Hematopoietic multipotent progenitor cell treated with erythropoietin and hydrocortisone succinate and interleukin-3 and kit ligand, for 6 days (in vitro differentiated cells): ENCODE measurements at places on chromosomes 7 and 10.
A peak's percentile ranks its signal among the peaks of the same experiment; 100 is the strongest.

DNA sequence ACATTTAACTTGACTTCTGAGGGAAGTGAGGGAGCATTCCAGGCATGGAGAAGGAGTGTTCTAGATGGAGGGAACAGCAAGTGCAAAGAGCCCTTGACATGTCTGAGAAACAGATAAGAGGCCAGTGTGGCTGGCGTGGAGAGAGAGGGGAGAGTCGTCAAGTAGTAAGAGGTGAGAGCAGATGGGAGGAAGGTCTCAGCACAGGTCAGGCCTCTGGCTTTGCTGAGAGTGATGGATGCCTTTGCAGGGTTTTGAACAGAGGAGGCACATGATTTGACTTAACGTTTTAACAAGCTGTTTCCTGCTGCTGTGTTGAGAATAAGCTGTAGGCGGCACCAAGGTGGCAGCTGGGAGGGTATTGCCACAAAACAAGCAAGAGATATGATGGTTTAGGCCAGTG, 97.2 kb downstream of the KAT6B start:
- DNase-seq, result peak; percentile 27

DNA sequence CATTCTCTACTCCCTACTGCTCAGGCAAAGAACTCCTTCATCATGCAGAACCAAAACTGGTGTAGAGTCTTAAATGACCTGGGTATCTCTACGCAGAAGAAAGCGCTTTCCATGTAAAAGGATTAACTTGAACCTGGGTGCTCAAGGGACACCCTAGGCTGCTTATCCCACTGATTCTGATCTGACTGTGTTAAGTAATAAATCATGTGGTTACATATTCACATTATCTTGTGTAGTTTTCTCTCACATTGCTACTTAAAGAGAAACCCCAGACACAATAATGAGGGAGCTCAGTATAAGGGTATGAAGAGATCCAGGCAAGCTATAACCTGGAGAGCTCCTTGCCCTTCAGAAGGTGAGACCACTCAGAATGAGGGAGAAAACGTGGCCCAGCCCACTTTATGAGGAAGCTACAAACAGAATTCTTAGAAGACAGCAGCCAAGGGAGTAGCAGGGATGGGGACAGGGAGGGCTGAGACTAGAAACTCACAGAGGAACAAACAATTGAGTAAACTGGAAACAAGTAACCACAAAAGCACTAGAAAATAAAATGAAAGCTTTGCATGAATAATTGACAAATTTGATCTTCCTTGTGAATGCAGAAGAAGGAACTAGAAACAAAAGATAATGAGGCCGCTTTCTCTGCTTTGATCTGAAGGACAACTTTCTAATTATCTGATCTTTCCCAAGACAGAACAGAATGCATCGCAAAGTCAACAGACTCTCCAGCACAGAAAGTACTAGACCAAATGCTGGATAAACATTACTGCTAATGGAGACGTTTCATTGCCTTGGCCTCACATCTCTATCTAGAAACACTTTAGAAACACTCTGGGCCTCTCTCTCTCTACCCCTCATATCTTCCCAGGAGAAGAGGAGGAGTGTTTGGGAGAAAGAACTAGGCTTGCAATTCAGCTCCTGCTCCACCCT, 76.1 kb downstream of the LRRC17 start:
- peak; percentile 35 for DNase-seq

DNA sequence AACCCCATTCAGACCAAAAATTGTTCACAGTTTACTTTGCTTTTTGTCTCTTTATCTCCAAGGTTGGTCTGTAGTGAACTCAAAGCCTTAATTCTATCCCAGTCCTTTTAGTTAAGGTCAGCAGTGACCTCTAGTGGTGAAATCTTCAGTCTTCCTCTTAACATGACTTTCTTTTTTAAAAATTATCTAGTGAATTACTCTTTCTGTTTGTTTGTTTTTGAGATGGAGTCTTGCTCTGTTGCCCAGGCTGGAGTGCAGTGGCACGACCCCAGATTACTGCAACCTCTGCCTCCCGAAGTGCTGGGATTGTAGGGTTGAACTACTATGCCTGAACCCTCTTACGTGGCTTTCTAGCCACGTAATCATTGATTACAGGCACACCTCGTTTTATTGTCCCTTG, 25.0 kb downstream of the ZNF487 start:
- peak; percentile 97 for DNase-seq

DNA sequence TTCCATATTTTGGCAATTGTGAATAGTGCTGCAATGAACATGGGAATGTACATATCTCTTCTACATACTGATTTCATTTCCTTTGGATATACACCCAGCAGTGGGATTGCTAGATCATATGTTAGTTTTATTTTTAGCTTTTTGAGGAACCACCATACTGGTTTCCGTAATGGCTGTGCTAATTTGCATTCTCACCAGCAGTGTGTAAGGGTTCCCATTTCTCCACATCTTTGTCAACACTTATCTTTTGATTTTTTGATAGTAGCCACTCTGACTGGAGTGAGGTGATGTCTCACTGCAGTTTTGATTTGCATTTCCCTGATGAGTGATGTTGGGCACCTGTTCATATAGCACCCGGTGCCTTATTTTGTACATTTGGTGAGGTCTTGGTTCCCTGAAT, 519.6 kb downstream of the REEP3 start:
- DNase-seq, result no peak

DNA sequence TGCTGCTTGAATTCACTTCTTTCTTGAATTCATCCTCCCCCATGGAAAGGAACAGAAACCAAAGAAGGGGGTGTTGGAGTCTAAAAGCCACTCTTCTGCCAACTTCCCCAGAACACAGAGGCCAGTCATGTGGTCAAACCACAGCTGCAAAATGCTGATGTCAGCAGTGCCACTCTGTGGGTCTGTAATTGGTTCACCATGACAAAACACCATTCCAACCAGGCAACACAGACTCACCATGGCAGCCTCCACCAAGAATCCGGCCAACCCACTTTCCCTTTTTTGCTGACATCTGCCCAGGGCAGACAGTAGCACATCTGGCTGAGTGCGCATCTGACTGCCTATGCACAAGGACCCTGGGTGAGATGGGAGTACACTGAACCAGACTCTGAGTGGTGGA, 16.8 kb downstream of the OSBPL3 start:
- DNase-seq, result peak; percentile 84

DNA sequence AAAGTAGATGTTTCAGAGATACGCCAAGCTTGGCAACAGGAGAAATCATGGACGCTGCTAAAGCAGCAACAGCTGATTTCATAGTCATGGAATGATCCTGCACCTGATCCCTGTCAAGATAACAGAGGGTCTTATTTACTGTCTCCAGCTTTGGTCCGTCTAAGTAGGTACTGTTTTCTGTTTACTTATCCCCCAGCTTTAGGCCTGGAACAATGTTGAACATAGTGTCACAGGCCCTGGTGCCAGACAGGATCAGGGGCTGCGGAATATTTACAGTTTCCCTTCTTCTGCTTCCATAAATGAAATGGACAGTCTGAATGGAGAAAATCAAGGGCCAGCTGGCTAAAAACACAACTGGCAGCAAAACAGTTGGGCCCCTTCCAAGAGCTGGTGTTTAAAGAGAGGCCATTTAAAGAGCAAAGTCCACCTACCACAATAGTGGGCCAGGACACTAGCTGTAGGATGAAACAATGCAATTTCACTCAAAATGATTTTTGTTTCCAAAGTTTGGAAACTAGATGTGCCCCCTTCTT, 2.9 kb downstream of the GPR37 start:
- DNase-seq, result no peak

- no peak for DNase-seq
Observed at GRCh38 chr7:30167901-30168300, 33.1 kb downstream of the MTURN start.

GRCh38 chr10:89644967-89645741, at the start of gene PANK1:
PANK1 (minus strand) TSS chr10:89645242; CDS start chr10:89644891, 351 bp downstream.
- DNase-seq, result peak; percentile 80

DNA sequence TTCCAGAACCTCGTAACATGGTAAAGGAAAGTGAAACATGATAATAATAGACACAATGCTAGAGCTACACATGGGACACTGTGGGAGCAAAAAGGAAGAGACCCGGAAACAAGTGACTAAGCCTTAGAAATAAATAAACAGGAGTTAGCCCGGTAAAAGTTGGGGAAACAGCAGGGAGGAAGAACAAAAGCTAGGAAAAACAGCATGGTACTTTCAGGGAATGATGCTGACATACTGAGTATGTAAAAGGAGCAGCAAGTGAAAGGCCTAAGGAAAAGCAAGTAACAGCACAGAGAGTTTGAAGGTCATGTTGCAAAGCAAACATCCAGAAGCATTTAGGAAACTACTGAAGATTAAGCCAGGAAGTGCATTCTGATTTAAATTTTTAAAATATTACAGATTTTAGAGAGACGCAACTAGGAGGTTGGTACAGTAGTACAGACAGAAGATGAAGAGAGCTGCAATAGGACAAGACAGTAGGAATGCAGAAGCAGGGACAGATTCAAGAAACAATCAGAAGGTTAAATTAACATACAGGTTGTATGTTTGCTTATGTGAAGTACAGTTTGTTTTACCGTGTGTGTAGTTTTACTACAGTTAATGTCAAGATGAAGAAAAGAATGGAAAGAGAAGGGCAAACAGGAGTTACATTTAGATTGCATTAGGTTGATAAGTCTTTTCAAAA, 63.7 kb downstream of the ARHGAP12 start:
- no peak for DNase-seq

DNA sequence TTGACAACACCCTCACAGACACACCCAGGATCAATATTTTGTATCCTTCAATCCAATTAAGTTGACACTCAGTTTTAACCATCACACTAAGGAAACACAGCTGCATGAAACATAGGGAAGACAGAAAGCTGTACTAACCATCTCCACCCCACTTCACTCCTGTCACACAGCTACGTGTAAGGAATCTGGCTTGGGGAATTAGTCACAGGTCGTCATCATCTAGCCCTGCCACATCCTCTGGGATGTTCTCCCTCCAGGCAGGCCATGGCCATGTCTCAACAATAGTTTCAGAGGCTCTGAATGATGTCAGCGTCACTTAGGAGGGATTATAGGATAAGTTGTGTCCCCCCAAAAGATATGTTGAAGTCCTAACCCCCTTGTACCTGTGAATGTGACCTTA, 10.8 kb upstream of the SEMA3C start:
- no peak for DNase-seq

GRCh38 chr7:104901240-104901619, 112.8 kb upstream of the KMT2E start:
- no peak for DNase-seq

- DNase-seq, result peak; percentile 49
Observed at GRCh38 chr7:132049462-132050304, 493.3 kb upstream of the PODXL start.

DNA sequence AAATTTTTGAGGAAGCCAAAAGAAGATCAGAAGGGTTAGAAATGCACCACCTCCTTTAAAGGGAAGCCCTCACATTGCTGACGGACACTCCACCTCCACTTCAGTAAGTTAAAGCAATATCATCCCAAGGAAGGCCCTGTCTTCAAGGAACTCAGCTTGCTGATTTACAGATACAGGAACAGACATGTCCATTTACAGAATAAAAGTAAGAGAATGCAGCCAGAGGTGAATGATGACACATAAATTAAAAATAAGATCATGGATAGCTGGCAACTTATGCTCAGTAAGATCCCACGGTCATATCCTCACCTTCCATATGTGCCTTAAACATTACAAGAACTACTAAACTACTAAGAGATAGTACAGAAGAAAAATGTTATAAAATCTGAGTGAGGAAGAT, 20.4 kb downstream of the GRB10 start:
- DNase-seq, result no peak

- no peak for DNase-seq
Observed at GRCh38 chr10:34916314-34916713, 101.2 kb upstream of the PARD3 start.

- no peak for DNase-seq
Observed at GRCh38 chr7:132451161-132451560, 125.1 kb downstream of the PLXNA4 start.

DNA sequence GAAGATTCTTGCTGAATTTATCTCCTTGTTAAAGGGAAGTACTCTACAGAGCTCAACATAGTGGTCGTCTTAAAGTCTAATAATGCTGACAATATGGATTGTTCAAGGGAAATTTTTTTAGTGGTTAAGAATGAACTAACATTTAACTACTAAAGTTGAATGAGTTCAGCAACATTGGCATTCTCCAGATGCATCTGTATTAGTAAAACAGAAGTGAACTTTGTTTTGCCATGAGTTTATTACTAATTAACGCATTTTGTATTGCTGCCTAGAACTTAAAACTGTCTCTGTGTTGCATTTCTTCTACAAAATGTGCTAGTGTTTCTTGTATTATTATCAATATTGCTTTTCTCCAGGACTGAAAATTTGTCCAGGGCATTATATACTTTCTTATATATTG, 67.5 kb downstream of the C1GALT1 start:
- no peak for DNase-seq

DNA sequence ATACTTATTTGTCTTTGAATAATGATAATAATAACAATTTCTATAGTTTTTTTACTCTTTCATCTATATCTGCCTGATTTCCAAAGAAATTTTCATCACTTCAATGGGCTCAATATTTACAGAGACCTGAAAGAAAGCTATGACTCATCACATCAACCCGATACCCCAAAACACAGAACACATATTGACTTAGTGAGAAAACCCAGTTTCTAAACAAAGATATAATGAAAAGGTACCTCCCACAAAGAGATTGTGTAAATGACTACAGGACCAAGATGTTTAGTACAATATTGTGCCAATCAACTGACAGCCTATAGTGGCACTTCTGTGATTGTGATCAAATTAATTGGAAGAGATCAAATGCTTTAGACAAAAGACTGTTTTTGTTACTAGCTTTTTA, 133.9 kb downstream of the PCDH15 start:
- no peak for DNase-seq

- no peak for DNase-seq
Observed at GRCh38 chr10:12019283-12019971, 23.2 kb downstream of the UPF2 start.

GRCh38 chr7:148687555-148687954, 11.1 kb upstream of the CUL1 start:
- no peak for DNase-seq

DNA sequence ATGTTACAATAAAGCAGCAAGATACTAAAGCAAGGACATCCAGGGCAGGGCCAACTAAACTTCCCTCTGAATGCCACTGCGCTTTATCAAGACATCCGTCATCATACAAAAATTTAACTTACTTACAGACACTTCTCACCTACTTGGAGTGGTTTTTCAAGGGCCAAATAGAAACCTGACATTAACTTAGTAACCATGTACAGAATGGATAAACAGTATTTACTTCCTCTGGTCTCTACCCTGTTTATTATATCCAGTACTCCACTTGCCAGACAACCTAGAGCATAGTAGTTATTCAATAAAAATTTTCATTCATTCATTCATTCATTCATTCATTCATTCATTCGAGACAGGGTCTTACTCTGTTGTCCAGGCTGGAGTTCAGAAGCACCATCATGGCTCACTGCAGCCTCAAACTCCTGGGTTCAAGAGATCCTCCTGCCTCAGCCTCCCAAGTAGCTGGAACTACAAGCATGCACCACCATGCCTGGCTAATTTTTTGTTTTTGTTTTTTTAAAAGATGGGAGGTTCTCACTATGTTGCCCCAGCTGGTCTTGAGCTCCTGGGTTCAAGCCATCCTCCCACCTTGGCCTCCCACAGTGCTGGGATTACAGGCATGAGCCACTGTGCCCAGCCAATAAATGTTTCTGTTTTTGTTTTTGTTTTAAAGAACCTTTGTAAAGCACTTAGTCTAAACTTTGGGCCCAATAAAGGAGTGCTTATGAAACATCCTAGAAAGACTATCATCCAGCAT, 19.0 kb downstream of the SMURF1 start:
- DNase-seq, result no peak

GRCh38 chr10:90930070-90930837, 9.4 kb upstream of the ANKRD1 start:
- no peak for DNase-seq

- peak; percentile 32 for DNase-seq
Observed at GRCh38 chr10:101287997-101288635, 58.9 kb upstream of the LBX1 start.

- DNase-seq, result no peak
Observed at GRCh38 chr7:70416986-70417655, 714.8 kb upstream of the GALNT17 start.
